ENCODE measurements at places on chromosomes 12 and 14. TPM values are rescaled to one million over a fixed set of nuclear protein-coding genes. Genes with fewer than 3 reads are reported as not detected.

ESRRB gene
- total RNA-seq = not detected

ETNK1 gene
- 55.7 TPM for total RNA-seq

FGD4 gene
- total RNA-seq = 5.3 TPM

KLHDC1 gene
- total RNA-seq = not detected

MGST1 gene
- total RNA-seq = 119 TPM

PTPRQ gene
- total RNA-seq = not detected

PRH1 gene
- 18.8 TPM for total RNA-seq

ART4 gene
- 12.0 TPM for total RNA-seq

SRGAP1 gene
- total RNA-seq = 1.6 TPM

PTCSC3 gene
- total RNA-seq = not detected

LRP10 gene
- total RNA-seq = 16.9 TPM

LBHD2 gene
- total RNA-seq = 0.72 TPM

FGD6 gene
- 5.3 TPM for total RNA-seq

DNA sequence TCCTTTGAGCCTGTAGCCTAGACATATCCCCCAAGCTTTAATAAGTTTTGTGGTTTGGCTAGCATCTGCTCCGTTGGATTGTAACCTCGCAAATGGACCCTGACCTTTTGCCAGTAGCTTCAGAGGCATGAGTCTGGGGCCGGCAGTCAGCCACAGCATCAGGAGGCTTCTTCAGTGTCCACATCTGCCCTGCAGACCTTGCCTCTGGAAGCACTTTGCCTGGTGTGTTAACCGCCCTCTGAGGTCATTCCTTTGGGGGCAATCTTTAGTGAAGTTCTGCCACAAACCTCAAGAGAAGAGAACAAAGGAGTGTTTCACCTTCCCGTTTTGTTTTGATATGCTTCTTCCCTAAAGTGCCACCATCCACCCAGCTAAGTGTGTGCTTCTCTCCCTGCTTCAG lies 71.4 kb downstream of the GNS start:
- DNase-seq = peak; percentile 34

GRCh38 chr14:26414926-26415325 lies 182.9 kb downstream of the NOVA1 start:
- DNase-seq = no peak

DNA sequence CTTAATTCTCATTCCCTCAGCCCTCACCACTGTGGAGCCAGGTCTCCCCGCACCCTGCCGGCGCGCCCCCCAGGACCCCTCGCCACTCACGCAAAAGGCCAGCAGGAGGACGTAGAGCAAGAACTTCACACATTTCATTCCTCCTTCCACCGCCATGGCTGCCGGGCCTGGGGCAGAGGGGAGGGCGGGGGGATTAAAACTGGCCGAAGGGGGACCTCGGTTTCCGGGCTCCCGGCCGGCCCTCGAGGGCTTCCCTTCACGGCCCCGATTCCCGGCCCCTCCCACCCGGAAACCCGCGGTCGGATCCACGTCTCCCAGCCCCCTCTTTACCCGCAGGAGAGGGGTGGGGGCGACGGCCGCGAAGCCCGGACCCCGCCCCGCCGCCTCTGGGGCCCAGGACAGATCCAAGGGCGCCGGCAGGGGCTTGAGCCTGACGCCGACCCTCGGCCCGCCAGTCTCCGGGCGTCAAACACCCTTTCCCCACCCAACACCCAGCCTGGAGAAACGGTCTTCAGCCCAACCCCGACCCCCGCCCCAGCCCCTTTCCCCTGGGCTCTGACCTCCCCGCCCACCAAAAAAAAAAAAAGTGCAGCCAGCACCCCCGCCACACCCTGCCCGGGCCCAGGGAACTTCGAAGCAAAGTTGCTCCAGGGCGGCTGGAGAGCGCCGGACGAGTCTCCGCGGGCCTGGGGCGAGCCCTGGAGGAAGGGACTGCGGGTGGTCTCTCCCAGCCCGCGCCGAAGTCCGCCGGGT lies 447 bp downstream of the CD63 start:
- DNase-seq = no peak

DNA sequence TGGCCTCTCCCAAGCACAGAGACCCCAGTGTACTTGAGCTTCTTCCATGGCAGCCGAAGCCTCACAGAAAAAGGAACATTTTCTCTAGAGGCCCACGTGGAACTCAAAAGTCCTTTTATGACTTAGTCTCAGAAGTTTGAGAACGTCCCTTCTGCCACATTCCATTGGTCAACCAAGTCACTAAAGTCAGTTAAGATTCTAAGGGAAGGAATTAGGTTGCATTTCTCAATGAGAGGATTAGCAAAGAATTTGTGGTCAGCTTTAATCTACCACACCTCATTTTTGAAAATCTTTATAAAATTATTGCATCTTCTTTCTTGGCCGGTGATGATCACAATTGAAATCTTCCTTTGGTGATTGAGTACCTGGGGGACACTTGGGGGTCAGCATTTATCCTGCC lies 279.9 kb upstream of the TBX3 start:
- DNase-seq = no peak

- peak; percentile 85 for DNase-seq
Observed at GRCh38 chr12:92784797-92785562, 82.2 kb downstream of the PLEKHG7 start.

- no peak for DNase-seq
Observed at GRCh38 chr12:108131657-108132126, 2.6 kb downstream of the WSCD2 start.

- DNase-seq = no peak
Observed at GRCh38 chr12:92010368-92010767, 135.3 kb downstream of the BTG1 start.

DNA sequence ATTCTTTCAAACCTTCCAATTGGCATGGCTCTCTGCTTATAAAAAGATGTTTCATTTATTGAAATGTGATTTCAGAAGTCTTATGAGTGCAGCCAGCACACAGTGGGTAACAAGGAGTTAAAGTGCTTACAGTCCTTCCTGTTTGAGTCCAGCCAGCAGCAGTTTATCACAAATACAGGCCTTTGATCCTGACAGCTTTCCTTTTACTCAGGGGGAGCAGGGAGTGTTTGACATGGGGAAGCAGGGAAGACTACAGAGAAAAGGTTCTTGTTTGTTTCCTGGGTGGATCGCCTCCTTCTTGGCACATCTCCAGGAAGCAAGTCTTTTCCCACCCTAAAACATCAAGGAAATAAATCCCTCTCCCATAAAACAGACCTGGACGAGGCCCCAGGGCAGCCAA lies 216.1 kb downstream of the MSRB3 start:
- DNase-seq = peak; percentile 22

DNA sequence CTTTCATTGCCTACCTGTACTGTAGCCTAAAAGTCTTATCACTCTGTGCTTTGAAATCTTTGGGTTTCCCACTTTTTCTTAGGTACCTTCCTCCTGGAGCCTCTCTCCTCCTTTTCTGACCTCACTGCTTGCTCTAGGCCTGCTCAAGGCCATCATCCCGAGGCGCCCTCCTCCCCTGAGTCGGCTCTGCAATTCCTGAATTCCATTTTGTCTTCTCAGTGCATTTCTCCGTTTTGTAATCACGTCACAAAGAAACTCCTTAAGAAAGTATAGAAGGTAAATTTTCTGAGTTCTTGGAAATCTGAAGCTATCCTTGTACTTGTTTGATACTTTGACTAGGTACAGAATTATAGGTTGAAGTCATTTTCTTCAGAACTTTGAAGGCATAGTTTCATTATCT lies 25.2 kb downstream of the ZC3H14 start:
- no peak for DNase-seq

GRCh38 chr14:68702135-68702534 lies 90.7 kb downstream of the ZFP36L1 start:
- no peak for DNase-seq

DNA sequence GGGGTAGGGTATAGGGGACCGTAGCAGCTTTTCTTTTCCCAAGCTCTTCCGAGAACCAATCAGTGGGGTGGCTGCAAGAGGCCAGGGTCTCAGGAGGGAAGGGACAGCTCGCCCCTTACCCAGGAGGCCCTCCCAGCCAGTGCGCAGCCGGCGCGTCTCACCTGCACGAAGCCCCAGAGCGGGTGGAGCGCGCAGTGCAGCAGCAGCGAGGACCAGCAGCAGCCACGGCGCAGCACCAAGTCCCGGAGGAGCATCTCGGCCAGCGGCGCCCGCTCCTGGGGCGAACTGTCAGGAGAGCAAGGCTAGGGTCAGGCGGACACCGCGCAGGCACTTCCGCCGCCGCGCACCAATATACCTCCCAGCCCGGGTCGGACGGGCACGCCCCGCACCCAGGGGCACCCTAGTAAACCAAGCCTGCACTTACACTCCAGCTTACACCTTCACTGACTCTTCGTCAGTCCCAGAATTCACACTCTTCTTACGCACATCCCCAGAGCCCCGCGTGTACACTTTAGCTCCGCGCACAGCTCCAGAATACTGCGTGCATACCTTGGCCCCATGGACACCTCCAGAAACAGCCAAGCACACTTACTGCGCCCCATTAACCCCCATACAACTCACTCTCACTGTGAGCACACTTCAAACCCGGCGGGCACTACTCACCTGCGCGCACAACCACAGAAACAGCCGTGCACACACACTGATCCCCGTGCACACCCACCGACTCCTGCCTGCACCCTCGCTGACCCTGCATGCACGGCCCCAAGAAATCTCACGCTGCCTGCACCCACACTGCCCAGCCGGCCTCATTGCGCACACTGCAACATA lies 606 bp downstream of the PRIMA1 start:
- no peak for DNase-seq

GRCh38 chr12:99984271-99985128 lies at the start of gene ANKS1B:
Gene ANKS1B, minus strand, starts transcription at chr12:99984936. Its CDS starts 699 bp downstream, at chr12:99984237.
- DNase-seq = no peak

DNA sequence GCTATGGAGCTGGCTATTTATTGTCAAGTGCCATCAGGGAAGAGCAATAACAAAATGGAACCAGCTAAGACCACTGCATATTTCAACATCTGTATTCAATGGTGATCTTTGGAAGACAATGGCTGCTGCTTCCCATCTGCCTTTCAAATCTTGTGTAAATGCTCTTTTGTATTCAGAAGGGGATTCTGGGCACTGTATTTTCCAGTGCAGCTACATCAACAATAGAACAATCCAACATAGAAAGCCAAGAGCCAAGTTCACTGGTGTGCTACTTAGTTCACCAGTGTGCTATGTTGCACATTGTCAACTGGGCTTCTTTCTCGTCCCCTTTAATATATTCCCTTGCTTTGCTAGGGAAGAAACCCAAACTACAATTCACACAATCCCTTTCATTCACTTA lies 128.8 kb upstream of the OR4E1 start:
- no peak for DNase-seq

- no peak for DNase-seq
Observed at GRCh38 chr12:124525455-124525854, 42.0 kb downstream of the NCOR2 start.

DNA sequence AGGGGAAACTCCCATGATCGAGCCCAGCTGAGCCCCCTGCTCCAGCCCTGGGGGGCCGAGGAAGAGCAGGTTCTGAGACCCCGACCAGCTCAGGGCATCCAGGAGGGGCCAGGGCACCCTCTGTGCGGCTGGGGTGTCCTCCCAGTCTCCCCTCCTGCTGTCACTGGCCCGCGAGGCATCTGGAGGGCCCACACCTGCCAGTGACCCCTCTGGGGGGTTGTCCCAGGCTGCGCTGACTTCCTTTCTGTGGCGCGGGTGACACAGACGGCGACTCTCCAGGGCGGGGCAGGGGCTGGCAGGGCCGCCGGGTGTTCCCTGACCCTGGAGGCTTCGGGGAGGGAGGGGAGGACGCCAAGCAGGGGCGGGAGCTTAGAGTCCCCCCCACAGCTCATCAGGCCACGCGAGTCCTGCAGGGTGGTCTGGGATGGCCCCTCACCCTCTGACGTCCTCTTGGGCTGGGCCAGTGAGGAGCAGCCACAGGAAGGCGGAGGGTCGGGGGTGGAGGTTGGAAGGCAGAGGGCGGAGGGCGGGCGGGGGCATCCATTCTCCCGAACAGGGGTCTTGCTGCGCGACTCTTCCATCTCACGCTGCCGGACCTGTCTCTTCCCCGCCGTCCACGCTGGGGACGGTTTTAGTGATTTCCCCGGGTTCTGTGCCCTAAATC lies 38.6 kb upstream of the FBRSL1 start:
- no peak for DNase-seq

DNA sequence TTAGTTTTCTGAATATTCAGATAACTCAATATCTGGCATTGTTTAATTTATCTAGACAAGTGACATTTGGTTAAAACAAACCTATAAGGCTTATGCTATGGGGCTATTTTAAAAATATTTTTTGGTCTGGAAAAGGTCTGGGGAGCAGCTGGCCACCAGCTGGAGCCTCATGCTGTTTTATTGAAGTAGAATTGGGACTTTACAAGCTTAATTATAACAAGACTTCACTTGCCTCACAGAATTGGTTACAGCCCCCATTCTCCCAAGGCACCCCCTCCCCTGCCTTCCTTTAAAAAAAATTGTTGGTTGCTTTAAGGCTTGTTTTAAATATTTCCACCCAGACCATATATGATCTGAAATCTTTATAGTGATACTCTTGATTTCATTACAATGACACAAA lies 453.9 kb downstream of the ADAMTS20 start:
- no peak for DNase-seq

DNA sequence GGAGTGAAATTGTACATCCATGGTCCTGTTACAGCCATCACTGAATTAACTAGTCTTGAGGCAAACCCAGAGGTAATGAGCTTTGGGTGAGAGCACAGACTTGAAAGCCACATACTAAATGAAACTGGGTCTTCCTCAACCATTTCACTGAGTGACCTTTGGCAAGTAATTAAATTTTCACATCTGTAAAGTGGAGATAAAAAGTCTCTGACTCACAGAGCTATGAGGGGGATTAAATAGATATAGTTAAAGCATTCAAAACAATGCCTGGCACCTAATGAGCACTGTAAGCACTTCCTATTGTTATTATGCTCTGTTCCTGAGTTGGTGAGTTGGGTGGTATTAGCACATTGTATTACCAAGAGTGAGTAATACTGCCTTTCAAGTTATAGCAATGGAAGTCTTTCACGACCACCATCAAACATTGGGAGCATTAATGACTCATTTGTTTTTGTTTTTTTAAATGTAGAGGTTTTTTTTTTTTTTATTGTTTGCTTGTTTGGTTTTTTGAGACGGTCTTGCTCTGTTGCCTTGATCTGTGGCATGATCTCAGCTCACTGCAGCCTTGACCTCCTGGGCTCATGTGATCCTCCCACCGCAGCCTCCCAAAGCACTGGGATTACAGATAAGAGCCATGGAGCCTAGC lies 12.5 kb upstream of the STRN3 start:
- DNase-seq = peak; percentile 82

GRCh38 chr12:15777355-15778012 lies 11.7 kb downstream of the EPS8 start:
- DNase-seq = no peak

DNA sequence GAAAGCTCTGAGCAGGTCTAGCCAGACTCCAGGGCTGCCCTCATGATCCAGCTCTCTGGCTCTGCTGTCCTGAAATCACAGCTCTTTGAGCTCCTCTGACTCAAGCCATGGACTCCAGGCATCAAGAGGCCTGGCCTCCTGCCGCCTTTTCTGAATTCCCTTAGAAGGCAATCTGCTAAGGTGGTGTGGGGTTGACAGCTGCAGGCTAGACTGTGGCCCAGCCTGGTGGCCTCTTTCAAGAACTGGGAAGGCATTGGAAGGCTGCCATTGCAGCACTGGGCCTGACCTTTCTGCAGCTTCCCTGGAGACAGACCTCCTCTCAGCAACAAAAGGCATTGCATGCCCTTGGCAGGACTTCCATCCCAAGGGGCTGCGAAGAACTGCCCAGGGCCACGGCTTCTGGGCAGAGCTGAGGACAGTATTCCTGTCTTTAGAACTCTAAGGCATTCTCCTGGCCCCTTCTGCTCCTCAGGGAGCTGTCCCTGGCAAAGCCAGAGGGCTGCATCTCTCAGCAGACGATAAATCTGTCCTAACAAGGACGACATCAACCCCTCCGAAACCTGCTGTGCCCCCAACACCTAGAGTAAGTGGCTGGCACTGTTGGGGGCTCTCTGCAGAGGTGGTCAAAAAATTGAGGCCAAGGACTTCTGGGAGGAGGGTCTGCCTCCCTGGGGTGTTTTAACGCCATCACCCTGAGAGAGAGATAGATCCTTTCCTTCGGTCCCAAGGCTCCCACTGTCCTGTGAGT lies 115.6 kb downstream of the RBM19 start:
- DNase-seq = no peak

Measured in HepG2 (cell line).